ENCODE measurements at places on chromosomes 12 and 14.

- DNase-seq: no peak
These were observed 86.2 kb upstream of the PPM1H start for GRCh38 chr12:63021116-63021515.

DNA sequence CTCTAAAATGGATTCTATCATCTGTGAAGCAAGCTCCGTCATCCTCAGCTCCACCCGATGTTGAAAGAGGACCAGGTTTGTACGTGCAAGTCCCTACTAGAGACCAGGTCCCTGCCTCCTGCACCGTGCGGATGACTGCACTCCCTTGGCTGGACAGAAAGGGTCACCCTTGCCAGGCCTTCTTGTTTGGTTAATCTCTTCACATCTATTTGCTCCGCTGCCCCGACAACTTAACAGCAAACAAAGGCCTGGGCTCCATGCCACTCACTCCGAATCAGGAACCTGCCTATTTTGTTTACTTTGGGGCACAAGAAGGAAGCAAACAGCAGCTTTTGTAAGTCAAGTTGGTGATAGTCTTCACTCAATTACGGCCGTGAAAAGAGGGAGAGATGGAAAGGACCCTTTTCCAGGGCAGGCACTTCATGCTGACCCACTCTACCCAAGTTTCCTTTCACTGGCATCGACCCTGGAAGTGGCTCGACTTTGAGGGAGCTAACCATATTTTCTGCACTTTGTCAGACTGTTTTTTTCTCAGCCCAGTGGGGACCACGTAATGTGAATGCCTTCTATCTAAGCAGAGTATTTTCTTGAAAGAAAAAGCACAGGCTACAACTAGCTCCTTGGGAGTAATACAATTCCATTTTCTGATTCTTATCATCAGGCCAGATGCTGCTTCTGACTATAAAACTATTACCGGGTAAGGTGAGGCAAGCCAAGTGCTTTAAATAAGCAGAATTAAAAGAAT is 202.6 kb downstream of the FOXN3 start:
- no peak for DNase-seq

DNA sequence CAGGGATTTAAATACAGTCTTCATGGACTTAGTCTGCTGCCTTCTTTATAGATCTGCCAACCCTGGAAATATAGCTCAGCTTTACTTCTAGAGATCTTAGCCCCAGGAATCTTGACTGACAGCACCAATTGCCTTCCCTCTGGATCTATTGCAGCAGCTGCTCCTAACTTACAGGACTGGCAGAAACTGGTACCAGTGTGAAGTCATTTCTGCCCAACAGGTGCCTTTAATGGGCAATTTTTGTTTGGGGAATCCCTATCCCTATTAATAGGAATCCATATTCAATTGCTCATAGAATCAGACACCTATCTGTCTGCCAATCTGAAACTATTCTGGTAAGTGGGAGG is 27.2 kb downstream of the SPX start:
- DNase-seq: no peak

GRCh38 chr12:25677232-25677937 is 124.3 kb upstream of the LMNTD1 start:
- DNase-seq: no peak

DNA sequence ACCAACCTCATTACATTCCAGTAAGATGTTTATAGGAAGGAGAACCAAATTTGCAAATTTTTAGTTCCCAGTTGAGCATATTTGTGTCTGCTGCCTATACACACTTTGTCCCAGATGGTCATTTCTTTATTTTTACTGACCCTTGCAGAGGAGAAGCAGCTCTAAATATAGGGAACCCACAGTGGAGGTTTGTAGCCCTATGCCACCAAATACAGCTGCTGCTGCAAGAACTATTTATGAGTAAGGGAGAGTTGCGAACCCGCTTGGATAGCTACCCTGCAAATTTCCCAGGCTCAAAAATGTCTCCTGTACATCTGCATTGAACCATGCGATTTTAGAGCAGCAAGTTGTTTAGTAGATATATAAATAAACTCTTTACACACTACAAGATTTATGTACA is 48.2 kb downstream of the NAV3 start:
- DNase-seq: no peak

Measured in GM04504 (cell line).